M059J (cell line): ENCODE measurements at places on chromosomes 4 and X. TPM values are rescaled to one million over a fixed set of nuclear protein-coding genes. Genes with fewer than 3 reads are reported as not detected.

The ARMCX1 gene
- 34.4 and 38.9 TPM in 2 replicates for total RNA-seq

The GPR119 gene
- total RNA-seq, result not detected in 2 replicates

The ANXA3 gene
- total RNA-seq, result 38.2 and 47.6 TPM in 2 replicates

The CDX4 gene
- total RNA-seq, result not detected in 2 replicates

The RASGEF1B gene
- 0.05 TPM in 1 of 2 replicates, not detected in the other for total RNA-seq

The P2RY10 gene
- total RNA-seq, result not detected in 2 replicates

The FREM3 gene
- total RNA-seq, result not detected in 2 replicates

The SNCA gene
- 6.8 and 8.3 TPM in 2 replicates for total RNA-seq

The MAGEE1 gene
- 0.02 and 0.15 TPM in 2 replicates for total RNA-seq

The HPGD gene
- 2.6 and 3.7 TPM in 2 replicates for total RNA-seq

The MFAP3L gene
- total RNA-seq, result 0.10 and 0.12 TPM in 2 replicates

The TRAPPC11 gene
- 15.4 and 24.6 TPM in 2 replicates for total RNA-seq

The BMP15 gene
- not detected in 2 replicates for total RNA-seq

The GAGE13 gene
- total RNA-seq, result not detected in 2 replicates

The SPANXA1 gene
- not detected in 2 replicates for total RNA-seq

The DACH2 gene
- total RNA-seq, result not detected in 2 replicates

The AMBN gene
- total RNA-seq, result not detected in 2 replicates

The MAGEB2 gene
- total RNA-seq, result 0.12 and 0.22 TPM in 2 replicates

The C4orf50 gene
- total RNA-seq, result not detected in 2 replicates

The CENPI gene
- 43.8 and 69.2 TPM in 2 replicates for total RNA-seq

The ARSJ gene
- 22.0 and 23.5 TPM in 2 replicates for total RNA-seq

The RBMX2 gene
- 48.7 and 54.3 TPM in 2 replicates for total RNA-seq

The RNF4 gene
- total RNA-seq, result 63.5 and 98.4 TPM in 2 replicates

The HERC5 gene
- total RNA-seq, result 44.4 and 59.8 TPM in 2 replicates

The CLGN gene
- 3.8 and 7.4 TPM in 2 replicates for total RNA-seq

The FGFBP1 gene
- 0.49 TPM in 1 of 2 replicates, not detected in the other for total RNA-seq

The RFC1 gene
- 38.3 and 72.9 TPM in 2 replicates for total RNA-seq

The RADX gene
- 0.32 TPM in 1 of 2 replicates, not detected in the other for total RNA-seq

The GABRE gene
- total RNA-seq, result 11.8 and 13.9 TPM in 2 replicates

The SEPTIN6 gene
- 23.7 and 25.4 TPM in 2 replicates for total RNA-seq

The CCKAR gene
- 26.1 and 35.7 TPM in 2 replicates for total RNA-seq

The LRAT gene
- not detected in 2 replicates for total RNA-seq

The CRMP1 gene
- not detected in 2 replicates for total RNA-seq

The HDAC8 gene
- 38.3 and 68.8 TPM in 2 replicates for total RNA-seq

The PDLIM3 gene
- total RNA-seq, result 7.4 and 14.5 TPM in 2 replicates

The ARHGAP24 gene
- 7.9 and 14.2 TPM in 2 replicates for total RNA-seq

The ITIH6 gene
- not detected in 2 replicates for total RNA-seq

The ETDA gene
- total RNA-seq, result not detected in 2 replicates
